Peyer's patch (tissue), 4 donors: ENCODE measurements at places on chromosomes 6 and 20.

DNA sequence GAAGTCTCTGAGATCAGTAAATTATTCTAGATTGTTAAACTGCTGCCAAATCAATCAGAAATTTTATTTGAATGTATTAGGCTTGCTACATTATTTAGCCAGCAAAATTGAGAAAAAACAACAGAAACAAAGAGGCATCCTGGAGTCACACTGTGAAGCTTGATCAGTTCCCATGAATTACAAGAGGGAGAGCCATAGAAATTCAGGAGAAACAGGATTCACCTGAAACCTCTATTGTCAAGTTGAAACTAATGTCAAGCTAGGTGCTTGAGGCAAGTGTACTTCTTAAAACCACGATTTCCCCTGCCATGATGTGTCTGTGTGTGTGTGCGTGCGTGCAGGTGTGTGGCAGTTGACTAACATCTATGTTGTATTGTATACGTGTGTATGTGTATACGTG is 439.1 kb upstream of the NOX3 start:
- no peak for DNase-seq

DNA sequence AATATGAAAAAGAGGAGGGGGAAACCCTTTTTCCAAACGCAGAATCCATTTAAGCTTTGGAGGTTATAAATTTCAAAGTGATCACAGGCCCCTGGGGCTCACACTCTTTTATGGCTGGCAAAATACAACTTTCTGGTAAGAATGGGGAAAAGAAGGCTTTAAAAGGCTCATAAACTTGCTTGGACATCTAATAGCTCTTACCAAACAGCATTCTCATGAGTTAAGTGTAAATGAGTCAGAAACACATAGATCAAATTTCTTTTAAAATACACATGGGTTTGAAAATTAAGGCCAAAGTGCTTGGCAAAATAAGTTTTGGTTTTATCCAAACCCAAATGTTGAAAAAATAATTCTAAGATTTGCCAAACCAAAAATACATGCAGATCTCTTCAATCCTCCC is 154.6 kb downstream of the SOBP start:
- no peak for DNase-seq

- no peak for DNase-seq
These were observed 448.7 kb downstream of the PREX1 start for GRCh38 chr20:48378976-48379675.

DNA sequence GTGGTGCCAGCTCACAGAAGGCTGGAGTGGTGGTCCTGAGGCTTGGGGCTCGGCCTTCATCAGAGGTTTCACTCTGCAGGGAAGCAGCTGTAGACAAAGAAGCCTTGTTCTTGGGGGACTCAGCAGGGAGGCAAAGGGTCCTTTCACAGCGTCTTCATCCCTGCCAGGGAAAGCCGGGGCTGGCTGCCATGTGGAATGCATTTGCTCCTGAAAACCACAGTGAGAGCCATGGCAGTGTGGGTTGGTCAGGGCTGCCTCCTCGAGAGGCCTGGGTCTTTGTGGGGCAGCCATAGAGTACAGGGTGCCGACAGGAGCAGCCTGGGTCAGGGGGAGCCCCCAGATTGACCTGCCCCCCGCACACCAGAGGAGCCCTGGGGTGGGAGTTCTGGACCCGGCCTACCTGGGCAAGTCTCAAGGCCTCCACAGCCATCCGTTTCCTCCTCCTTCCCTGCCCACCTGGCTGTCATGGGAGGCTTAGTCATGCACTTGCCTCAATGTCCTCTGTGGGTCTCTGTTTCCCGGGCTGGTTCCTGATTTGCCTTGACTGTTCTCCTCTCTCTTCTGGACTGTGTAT is 144.0 kb downstream of the CDC5L start:
- DNase-seq: no peak

DNA sequence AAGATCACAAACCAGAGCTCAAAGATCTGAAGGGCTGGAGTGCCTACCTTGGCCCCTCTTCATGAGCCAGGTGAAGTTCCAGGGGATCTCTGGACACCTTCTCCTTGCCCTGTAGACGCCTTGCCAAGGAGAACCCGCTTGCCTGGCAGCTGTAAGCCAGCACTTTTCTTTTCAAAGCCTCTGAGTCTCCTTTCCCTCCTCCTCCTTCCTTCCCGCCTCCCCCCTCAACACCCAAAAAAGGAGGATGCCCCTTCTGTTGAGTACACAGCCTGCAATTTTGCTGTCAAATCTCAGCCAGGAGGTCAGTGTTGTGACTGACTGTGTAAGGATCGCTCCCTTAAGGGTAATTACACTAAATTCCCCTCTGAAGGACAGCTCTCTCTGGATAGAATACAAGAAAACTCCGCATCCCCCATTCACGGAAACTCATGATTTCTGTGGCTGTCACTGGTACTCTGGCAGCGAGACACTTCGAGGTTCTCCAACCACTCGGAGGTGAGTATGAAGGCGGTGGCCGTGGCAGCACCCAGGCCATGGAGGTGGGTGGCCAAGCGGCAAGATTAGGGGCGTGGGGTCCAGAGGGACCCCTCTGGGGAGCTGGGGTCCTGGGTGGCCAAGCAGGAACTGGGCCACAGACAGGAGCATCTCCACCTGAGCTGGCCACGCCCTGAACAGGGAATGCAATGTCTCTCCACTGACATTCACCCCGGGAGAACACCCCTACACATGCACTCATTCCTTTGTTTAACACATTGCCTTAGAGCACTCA is 23.2 kb upstream of the FOXP4 start:
- DNase-seq: no peak
